ENCODE measurements at places on chromosomes 2 and 18.
A peak's percentile ranks its signal among the peaks of the same experiment; 100 is the strongest.

GRCh38 chr2:23590241-23590869, 205.4 kb downstream of the KLHL29 start:
- no peak for DNase-seq

GRCh38 chr18:3279201-3280185, 17.6 kb downstream of the MYL12B start:
- no peak for DNase-seq

- no peak for DNase-seq
Observed at GRCh38 chr18:73793386-73793785, 354.2 kb downstream of the FBXO15 start.

DNA sequence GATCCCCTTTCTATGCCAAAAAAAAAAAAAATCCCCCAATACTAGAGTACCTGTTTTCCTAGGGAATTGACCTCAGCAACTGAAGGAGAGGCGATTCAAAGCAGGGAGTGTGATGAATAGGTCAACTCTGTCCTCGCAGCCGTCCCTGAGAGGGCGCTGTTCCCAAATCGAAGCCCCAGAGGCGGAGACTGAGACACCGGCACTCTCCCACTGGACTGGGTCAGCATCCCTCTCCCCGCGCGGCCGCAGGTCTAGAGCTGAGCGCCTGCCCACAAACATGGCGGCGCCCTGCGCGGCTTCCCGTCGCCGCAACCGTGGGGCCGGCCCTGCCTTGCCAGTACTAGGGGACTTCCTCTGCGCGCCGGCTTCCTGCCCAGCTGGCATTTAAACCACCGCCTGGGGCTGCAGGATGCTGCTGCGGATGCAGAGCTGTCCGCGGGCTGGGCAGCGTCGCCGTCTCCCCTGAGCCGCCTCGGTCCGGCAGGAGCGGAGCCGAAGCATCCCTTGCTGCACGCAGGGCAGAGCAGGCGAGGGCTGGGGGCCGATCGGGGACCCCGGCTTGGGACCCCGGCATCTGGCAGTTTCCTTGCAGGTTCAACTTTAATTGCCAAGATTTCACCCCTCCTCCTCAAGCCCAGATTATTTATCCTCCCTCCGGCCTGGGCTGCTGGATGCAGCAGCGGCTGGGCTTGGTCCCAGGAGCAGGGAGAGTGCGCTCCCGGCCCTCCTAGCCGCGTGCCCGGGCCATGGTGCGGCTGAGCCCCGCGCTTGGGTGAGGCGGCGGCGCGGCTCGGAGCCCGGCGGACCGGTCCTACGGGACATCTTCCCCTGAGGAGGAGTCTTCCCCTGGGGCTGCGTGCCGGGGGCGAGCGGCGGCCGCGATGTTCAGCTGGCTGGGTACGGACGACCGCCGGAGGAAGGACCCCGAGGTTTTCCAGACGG, at the start of gene EHD3:
EHD3 (plus strand) TSS at position 412 of the 942 bp plus-strand sequence; CDS start at position 882, 470 bp downstream.
- DNase-seq = peak; percentile 95

- DNase-seq = no peak
Observed at GRCh38 chr2:181743723-181744031, 63.4 kb upstream of the NEUROD1 start.

GRCh38 chr2:1784087-1784486, 39.8 kb upstream of the PXDN start:
- DNase-seq = no peak

DNA sequence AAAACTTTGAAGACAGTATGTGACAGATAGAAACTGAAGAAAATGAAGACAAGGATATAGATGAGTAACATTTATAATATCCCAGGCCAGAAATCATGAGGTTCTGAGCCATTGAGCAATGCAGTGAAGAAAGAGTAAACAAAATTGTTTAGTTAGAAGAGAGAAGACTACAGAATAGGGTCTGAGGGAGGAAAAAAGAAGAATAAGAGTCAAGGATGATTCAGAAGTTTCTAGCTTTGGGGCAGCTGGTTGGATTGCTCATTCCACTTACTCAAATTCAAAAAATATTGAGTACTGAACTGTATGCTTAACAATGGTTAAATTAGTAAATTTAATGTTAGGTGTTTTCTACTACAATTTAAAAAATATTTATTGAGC, 155.0 kb upstream of the OTX1 start:
- no peak for DNase-seq

- no peak for DNase-seq
Observed at GRCh38 chr18:388200-388599, 112.3 kb downstream of the COLEC12 start.

GRCh38 chr18:45839414-45840395, 14.2 kb downstream of the SIGLEC15 start:
- no peak for DNase-seq

- DNase-seq = no peak
Observed at GRCh38 chr18:58324824-58325480, 280.9 kb downstream of the NEDD4L start.

DNA sequence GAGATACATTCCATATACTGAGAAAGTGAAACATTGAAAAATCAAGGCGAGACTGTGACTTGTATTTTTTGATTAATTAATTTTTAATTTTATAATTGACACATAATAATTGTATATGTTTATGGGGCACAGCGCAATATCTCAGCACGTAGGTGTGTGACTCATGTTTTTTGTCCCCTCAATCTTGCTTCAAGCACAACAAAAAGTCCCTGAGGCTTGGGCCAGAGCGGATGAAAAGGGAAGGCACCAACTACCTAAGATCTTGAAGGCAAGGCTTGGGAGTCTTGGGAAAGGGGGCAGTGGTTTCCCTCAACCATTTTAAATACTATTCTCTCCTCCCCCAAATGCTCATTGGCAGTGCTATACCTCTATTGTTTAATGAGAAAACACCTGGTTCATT, 9.9 kb downstream of the SGPP2 start:
- DNase-seq = no peak

DNA sequence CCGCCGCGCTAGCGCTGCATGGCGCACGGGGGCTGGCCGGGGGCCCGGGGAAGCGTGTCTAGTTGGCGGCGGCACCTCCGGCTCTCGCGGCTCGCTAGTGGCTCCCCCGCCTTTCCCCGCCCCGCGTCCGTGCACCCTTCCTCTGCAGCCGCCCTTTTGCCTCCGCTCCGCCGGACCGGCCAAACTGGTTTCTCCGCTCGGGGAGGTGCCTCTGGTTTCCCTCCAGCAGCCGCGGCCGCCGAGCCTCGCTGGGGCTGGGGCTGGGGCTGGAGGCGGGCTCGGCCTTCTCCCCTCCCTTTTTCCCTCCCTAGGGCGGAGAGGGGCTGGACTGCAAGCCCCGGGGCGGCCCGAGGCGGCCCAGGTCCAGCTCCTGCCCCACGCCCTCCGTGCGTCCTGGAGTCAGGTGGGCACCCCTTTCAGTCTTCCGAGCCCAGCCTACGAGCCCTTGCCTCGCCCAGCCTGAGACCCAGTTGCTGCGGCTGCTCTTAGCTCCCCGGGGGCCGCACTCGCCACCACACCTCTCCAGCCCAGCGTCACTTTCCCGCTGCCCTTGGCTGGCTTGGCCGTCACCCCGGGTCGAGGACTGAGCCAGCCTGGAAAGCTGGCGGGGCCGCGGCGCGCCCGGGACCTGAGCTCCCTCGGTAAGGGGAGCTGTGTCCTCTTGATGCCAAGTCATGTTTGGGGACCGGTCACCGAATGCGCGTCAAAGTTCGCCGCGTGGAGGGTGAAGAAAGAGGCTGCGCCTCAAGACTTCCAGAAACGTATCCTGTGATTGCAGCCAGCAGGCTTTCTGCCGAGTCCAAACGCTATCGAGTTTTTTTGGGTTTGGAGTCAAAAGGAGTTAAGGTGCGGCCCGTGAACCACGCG, at the start of gene ATP8B1:
ATP8B1 (minus strand) TSS at position 213 of the 867 bp plus-strand sequence. CDS start 71,508 bp downstream, outside the sequence.
- DNase-seq = peak; percentile 93

DNA sequence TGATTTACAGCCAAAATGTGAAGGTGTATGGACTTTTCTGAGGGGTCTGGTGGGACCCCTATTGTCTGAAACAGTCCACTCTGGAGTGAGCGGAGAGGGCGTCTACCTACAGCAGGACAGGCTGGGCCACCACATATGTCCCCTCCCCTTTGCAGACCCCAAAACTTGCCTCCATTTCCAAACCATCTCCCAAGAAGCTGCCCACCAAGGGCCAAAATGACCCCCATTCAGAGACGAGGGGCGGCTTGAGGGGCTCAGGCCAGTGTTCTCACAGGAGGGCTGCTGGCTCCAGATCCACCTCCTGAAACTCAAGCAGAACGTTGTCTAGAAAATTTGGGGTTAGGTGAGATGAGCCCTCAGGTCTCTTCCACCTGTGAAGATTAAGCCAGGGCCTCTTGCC, 161.1 kb upstream of the SALL3 start:
- no peak for DNase-seq

DNA sequence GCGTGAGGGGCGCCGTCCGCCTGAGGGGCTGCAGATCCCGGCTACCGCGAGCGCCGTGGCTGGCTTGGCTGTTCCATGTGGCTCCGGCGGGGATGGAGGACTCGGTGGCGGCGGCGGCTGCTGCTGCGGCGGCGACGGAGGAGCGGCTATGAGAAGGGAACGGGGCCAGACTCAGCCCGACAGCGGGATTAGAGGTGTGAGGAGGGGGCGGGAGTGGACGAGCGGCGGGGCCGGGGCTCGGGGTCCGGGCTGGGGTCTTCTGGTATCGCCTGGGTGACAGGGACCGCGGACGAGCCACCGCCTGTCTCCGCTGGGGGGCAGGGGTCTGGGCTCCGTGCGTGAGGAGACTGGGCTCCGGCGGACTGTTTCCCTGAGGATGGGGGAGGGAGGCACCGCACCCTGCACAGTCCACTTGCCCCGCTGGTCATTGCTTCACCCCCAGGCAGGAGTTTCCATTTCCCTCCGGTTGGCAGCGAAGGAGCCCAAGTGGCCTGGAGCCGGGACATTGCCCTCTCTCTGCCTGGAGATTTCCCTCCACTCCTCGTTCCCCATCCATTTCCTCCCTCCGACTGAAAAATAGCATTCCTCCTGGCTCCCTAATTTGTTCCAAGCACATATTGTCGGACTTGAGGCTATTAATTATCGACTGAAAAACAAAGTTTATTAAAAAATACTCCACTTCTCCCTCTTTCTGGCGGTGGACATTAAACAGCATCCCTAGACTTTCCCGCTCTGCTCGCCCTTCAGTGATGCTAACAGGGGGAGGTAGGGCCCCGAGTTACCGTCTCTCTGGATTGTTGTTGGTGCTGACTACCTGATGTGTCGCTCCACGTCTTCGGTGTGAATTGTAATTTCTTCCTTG, 577 bp downstream of the EHBP1 start:
- peak; percentile 85 for DNase-seq

- DNase-seq = no peak
Observed at GRCh38 chr2:218230882-218231281, 13.9 kb downstream of the ARPC2 start.

GRCh38 chr2:171509945-171510731, 12.1 kb upstream of the CYBRD1 start:
- DNase-seq = no peak

GRCh38 chr2:84083984-84084383, 375.1 kb downstream of the SUCLG1 start:
- DNase-seq = no peak

DNA sequence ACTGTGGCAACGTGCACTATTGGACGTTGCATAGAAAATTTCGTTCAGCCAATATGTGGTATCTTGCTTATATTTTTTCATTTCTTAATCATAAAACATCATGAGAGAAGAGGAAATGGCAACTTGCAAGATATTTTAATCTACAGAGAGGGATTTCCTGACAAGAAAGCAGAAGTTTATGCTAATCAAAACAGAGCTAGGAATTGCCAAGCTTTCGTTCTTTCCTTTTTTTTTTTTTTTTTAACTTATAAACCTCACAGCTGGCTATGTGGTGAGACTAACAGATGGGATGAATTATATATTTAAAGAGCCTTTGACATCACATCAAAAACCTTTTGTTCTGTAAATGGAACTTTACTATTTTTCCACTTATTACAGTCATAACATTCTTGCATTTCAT, 1136.9 kb upstream of the TMEFF2 start:
- no peak for DNase-seq

GRCh38 chr18:11785444-11786055, 65.7 kb upstream of the CHMP1B start:
- no peak for DNase-seq

DNA sequence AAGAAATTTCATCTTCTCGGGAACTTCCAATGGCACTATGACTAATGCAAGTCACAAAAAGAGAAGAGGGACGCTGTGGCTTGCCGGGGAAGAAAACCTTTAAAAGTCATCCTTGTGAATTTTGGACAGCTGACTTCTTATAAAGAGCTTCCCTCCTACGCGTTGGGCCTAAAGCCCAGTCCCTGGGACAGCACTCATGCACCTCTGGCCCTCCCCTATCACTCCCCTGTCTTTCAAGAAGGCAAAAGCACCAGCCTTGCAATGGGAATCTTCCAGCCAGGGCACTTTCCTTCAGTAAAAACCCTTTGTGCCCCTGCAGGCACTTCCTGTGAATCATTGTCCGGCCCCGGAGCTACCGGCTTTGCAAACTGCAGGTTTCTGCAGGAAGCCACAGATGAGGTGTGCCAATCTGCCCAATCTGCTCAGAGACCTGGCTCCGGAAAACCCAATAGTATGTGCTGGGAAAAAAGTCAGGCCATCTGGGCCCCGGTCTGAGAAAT, 7.1 kb downstream of the MREG start:
- DNase-seq = no peak

GRCh38 chr2:37610638-37611289, 60.7 kb downstream of the CDC42EP3 start:
- DNase-seq = no peak

DNA sequence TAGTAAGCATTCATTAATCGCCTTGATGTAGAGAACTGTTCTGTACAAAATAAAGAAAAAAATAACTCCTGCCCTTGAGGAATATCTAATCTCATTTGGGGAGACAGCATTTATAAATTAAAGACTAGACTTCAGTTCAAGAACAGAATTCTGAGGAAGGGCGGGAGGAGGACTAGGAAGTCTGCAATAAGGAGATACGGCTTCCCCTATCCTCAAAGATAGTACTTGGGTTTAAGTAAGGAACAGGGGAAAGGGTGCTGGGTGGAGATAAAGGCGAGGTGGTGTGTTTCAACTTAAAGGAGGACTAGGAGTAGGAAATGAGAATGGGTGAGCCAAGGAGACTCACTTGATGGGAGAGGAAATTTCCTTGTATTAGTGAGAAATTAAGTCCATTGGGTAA, 121.9 kb upstream of the MSTN start:
- DNase-seq = no peak

DNA sequence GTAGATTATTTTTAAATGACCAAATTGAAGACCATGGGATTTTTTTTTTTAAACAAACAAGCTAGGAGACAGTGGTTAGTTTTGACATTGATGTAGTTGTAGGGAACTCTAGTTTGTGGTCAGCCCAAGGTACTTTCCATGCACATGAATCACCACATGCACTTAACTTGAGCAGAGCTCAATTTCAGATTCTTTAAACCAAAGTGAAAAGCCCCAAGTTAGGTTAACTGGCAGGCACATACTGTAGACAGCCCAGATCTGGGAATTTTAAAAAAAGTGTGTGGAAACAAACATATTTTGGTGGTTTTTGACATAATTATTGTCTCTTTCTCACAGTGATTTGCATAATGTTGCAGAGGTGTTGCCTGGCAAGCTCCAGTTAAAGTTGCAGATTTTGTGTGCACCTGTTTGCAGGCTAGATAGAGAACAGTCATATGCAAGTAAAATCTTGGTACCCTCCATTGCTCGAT, 88.4 kb downstream of the BCL2L11 start:
- no peak for DNase-seq

- DNase-seq = no peak
Observed at GRCh38 chr18:4172196-4173100, 282.7 kb downstream of the DLGAP1 start.
